IMR-90 (cell line): ENCODE measurements at places on chromosomes 16 and 17.

GRCh38 chr16:46728806-46729205 lies 19.3 kb downstream of the MYLK3 start:
- no peak overlapping the region for H3K4me3 ChIP-seq
- no peak overlapping the region for H3K27ac ChIP-seq
- DNase-seq, result no peak
- no peaks in the 10 kb centered on the region for H3K27me3 ChIP-seq
- H3K4me1 ChIP-seq, result peaks cover 2% of the 10 kb centered on the region; the same call in 1 of the 2 replicates

- H3K4me3 ChIP-seq, result no peak overlapping the region
- no peaks in the 10 kb centered on the region for H3K4me1 ChIP-seq
- H3K27me3 ChIP-seq, result no peaks in the 10 kb centered on the region
- H3K27ac ChIP-seq, result no peak overlapping the region
- no peak for DNase-seq
Measured at GRCh38 chr17:47135235-47135634, 53.9 kb downstream of the CDC27 start.

- no peaks in the 10 kb centered on the region for H3K27me3 ChIP-seq
- DNase-seq, result no peak
- H3K27ac ChIP-seq, result peak overlapping the region; percentile 87
- H3K36me3 ChIP-seq, result peaks cover 29% of the 10 kb centered on the region
Measured at GRCh38 chr17:16438173-16438556, 22.8 kb downstream of the TRPV2 start.

- peaks cover 2% of the 10 kb centered on the region; the same call in 1 of the 2 replicates for H3K36me3 ChIP-seq
- no peaks in the 10 kb centered on the region for H3K27me3 ChIP-seq
- no peak overlapping the region for H3K4me3 ChIP-seq
- DNase-seq, result peak; percentile 66
- H3K27ac ChIP-seq, result peak overlapping the region; percentile 51; the same call in 1 of the 2 replicates
Measured at GRCh38 chr17:882827-883585, 96.6 kb downstream of the NXN start.

DNA sequence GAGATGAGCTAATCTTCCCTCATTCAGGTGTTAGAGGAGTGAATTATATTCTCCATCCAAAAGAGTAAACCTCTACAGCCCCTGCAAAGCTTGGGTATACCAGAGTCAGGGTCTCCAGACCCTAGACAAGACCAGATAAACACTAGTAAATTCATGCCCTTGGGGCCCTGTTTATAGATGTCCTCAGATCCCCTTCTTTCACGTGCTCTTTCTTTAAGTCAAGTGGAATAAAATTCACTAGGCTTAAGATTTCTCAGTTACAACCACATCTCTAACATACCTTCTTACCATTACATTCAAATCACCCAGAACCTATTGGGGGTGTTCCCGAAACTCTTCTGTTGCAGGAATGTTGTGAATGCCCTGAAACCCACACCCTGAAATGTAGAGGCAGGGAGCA lies 2.2 kb upstream of the C17orf58 start:
- H3K4me1 ChIP-seq, result peaks cover 4% of the 10 kb centered on the region; the same call in 1 of the 2 replicates
- no peak overlapping the region for H3K4me3 ChIP-seq
- H3K27me3 ChIP-seq, result no peaks in the 10 kb centered on the region
- no peak for DNase-seq

- H3K4me1 ChIP-seq, result peaks cover 11% of the 10 kb centered on the region; the same call in 1 of the 2 replicates
- no peak within 1 kb of the TSS for H3K4me3 ChIP-seq
- H3K27ac ChIP-seq, result no peak within 1 kb of the TSS
- H3K27me3 ChIP-seq, result peaks cover 58% of the 10 kb centered on the region
- no peak for DNase-seq
Measured at GRCh38 chr17:50532452-50533024, at the start of gene EPN3. Gene EPN3, plus strand, starts transcription at chr17:50532735. Its CDS starts 3,822 bp downstream, at chr17:50536557.

- H3K27ac ChIP-seq, result no peak overlapping the region
- no peak overlapping the region for H3K4me3 ChIP-seq
- H3K4me1 ChIP-seq, result no peaks in the 10 kb centered on the region; the same call in 1 of the 2 replicates
- no peaks in the 10 kb centered on the region for H3K36me3 ChIP-seq
- no peak for DNase-seq
Measured at GRCh38 chr16:51756447-51757123, 605.5 kb upstream of the SALL1 start.

DNA sequence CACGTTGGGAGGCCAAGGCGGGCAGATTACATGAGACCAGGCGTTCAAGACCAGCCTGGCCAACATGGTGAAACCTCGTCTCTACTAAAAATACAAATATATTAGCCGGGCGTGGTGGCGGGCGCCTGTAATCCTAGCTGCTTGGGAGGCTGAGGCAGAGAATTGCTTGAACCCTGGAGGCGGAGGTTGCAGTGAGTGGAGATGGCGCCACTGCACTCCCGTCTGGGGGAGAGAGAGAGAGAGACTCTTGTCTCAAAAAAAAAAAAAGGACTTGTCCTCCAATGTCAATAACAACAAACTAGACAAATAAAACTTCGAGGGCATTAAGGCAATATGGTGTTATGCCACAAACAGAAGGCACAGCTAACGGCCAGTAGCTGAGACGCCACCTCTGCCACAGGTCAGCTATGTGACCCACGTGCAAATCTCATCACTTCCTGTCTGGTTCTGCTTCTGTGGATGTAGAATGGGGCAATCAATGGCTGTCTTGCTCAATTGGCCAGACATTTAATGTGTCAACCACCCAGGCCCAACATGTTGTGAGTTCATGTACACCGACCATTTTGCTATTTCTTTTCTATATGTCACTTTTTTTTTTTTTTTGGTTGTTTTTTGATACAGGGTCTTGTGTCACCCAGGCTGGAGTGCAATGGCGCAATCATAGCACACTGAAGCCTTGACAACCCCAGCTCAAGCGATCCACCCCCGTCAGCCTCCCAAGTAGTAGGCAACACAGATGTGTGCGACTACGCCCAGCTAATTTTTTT lies 834 bp upstream of the TXNDC11 start:
- H3K4me1 ChIP-seq, result peaks cover 9% of the 10 kb centered on the region
- peak overlapping the region; percentile 61 for H3K27ac ChIP-seq
- H3K27me3 ChIP-seq, result no peaks in the 10 kb centered on the region
- peaks cover 5% of the 10 kb centered on the region for H3K36me3 ChIP-seq
- DNase-seq, result peak; percentile 49

DNA sequence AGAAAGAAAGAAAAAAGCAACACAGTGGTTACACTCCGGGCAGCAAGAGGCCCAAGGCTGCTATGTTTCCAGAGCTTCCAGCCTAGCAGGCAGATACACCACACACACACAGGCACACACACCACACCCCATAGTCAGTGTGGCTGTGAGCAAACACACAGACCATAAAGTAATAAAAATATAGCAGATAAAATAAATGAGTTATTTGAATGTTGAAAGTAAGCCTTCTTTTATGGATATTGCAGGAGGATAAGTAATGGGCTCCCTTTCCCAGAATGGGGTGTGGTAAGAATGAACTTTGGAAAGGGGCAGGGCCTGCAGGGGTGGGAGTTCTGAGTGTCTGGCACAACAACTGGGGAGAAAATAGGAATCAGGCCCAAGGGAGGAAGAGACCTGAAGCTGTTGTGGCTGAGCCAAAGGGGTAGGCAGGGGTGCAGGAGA lies 4.8 kb upstream of the CDK5RAP3 start:
- no peak overlapping the region for H3K27ac ChIP-seq
- no peak overlapping the region for H3K4me3 ChIP-seq
- H3K4me1 ChIP-seq, result peaks cover 13% of the 10 kb centered on the region

DNA sequence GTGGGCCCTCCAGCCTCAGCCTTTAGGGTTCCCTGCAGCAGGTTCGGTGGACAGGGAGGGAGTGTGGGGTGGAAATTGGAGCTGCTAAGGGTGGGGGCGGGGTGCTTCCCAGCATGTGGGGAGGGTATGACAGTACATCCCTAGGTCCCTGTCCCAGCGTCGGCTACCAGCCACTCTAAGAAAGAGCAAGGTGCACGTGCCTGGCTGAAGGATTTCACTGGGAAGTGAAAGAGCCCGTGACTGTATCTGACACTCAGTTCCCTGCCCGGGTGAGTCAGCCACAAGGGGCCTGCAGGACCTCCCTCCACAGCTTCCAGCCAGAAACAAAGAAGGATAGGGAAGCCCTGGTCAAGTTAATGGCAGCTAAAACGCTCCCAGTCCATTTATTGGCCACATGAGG lies 4.1 kb downstream of the SNRNP25 start:
- peaks cover 2% of the 10 kb centered on the region; the same call in 1 of the 2 replicates for H3K4me1 ChIP-seq
- H3K4me3 ChIP-seq, result no peak overlapping the region
- H3K27ac ChIP-seq, result no peak overlapping the region
- H3K36me3 ChIP-seq, result peaks cover 75% of the 10 kb centered on the region
- DNase-seq, result peak; percentile 56

GRCh38 chr16:55821210-55821609 lies 11.7 kb downstream of the CES1 start:
- no peak overlapping the region for H3K27ac ChIP-seq
- no peaks in the 10 kb centered on the region for H3K36me3 ChIP-seq
- no peaks in the 10 kb centered on the region for H3K4me1 ChIP-seq
- DNase-seq, result no peak
- no peaks in the 10 kb centered on the region for H3K27me3 ChIP-seq

DNA sequence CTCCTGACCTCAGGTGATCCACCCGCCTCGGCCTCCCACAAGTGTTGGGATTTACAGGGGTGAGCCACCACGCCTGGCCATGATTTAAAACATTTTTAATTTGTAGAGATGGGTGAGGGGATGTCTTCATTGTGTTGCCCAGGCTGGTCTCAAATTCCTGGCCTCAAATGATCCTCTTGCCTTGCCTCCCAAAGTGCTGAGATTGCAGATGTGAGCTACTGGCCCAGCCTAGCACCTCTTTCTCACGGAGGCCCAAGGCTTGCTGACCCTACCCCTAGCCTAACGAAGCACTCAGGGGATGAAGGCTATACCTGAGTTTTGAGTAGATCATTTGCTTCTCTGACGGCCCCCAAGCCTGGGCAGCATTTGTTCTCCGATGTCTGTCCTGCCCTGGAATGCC lies 26.6 kb downstream of the UNK start:
- no peaks in the 10 kb centered on the region for H3K27me3 ChIP-seq
- H3K4me1 ChIP-seq, result peaks cover 7% of the 10 kb centered on the region
- H3K4me3 ChIP-seq, result no peak overlapping the region
- peaks cover 40% of the 10 kb centered on the region for H3K36me3 ChIP-seq
- DNase-seq, result no peak
- H3K27ac ChIP-seq, result no peak overlapping the region

GRCh38 chr17:81291662-81292061 lies 3.4 kb downstream of the SLC38A10 start:
- DNase-seq, result peak; percentile 25
- H3K27ac ChIP-seq, result no peak overlapping the region
- no peaks in the 10 kb centered on the region for H3K27me3 ChIP-seq
- no peak overlapping the region for H3K4me3 ChIP-seq

- peak; percentile 78 for DNase-seq
- no peak overlapping the region for H3K4me3 ChIP-seq
- H3K36me3 ChIP-seq, result peaks cover 47% of the 10 kb centered on the region
- no peaks in the 10 kb centered on the region for H3K27me3 ChIP-seq
- no peak overlapping the region for H3K27ac ChIP-seq
- peaks cover 6% of the 10 kb centered on the region for H3K4me1 ChIP-seq
Measured at GRCh38 chr16:68072038-68072695, 13.0 kb upstream of the NFATC3 start.

- H3K27ac ChIP-seq, result peak overlapping the region; percentile 81
- H3K4me1 ChIP-seq, result peaks cover 51% of the 10 kb centered on the region
- H3K36me3 ChIP-seq, result no peaks in the 10 kb centered on the region
Measured at GRCh38 chr17:40107522-40108174, 7.3 kb upstream of the NR1D1 start.

- no peak overlapping the region for H3K4me3 ChIP-seq
- no peak for DNase-seq
- H3K4me1 ChIP-seq, result no peaks in the 10 kb centered on the region
- no peak overlapping the region for H3K27ac ChIP-seq
- no peaks in the 10 kb centered on the region for H3K36me3 ChIP-seq
- no peaks in the 10 kb centered on the region for H3K27me3 ChIP-seq
Measured at GRCh38 chr16:79768276-79768970, 167.9 kb upstream of the MAF start.
